ENCODE measurements at places on chromosomes 16 and 17.
A peak's percentile ranks its signal among the peaks of the same experiment; 100 is the strongest.

GRCh38 chr16:4674926-4675530 lies 18.3 kb upstream of the NUDT16L1 start:
- DNase-seq, result no peak

GRCh38 chr17:31758646-31759045 lies 100.4 kb downstream of the COPRS start:
- DNase-seq, result no peak

GRCh38 chr16:23155445-23156049 lies 6.3 kb upstream of the USP31 start:
- DNase-seq, result peak; percentile 12

GRCh38 chr16:22643886-22644285 lies 133.2 kb downstream of the NPIPB5 start:
- no peak for DNase-seq

GRCh38 chr17:73743518-73744201 lies 99.4 kb upstream of the SDK2 start:
- DNase-seq, result peak; percentile 73

DNA sequence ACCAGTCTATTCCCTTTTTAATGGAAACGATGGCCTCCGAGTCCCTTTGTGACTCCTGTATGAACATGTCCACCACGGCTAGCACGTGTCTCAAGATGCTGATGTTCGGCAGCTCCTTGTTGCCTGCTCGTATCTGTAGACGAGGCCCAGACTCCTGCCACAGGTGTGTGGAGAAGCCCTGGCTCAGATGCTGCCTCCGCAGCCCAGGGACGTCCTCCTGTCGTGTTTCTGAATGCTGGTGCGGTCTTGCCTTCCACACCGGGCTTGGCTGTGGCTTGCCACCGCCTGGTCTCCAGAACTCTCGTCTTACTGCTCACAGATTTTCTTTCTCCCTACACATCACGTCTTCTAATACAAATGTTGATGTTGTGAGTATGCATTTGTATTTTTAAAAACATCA lies 17.0 kb downstream of the FOXF1 start:
- DNase-seq, result no peak
